ENCODE measurements at places on chromosomes 2 and 18.
A peak's percentile ranks its signal among the peaks of the same experiment; 100 is the strongest.

DNA sequence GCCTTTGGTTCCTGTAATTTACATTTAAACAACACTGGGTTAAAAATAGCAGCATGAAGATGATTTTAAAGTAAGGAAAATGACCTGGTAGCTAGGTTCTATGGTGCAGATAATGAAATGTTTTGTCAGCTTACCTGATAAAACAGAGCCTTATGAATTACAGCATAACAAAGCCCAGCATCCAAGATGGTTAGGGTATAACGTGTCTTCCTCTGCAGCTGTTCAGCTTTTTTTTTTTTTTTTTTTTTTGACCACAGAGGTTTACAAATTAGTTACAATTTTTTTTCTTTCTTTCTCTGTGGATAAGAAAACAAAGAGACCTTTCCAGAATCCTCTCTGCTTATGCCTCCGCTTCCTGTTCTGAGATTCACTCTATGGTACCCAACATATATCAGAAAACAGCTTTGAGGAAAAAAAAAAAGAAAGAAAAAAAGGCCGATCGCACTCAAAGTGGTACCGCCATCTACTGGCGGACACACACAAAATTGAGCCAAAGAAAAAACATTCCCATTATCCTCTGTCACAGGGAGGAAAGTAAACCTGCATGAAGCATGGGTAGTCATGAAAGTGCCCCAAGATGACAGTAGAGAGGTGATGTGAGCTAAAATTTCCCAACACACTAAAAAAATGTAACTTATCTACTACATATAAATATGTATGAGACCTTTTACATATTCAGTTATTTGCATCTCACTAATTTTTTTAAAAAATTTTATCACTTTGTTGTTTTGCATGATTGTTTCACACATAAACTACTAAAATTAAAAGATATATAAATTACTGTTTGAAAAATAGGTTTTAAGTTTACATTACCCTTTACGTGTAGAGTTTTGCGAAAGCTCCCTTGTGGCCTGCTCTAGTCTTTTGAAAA, at the start of gene SCN3A:
Gene SCN3A (minus strand): TSS at position 362 of the 871 bp plus-strand sequence. CDS start 27,656 bp downstream, outside the sequence.
- DNase-seq: no peak

- DNase-seq: no peak
Measured at GRCh38 chr2:36500072-36500471, 97.9 kb downstream of the FEZ2 start.

GRCh38 chr2:182482511-182482910, 55.7 kb upstream of the PDE1A start:
- no peak for DNase-seq

GRCh38 chr2:158755310-158756087, 39.6 kb upstream of the DAPL1 start:
- DNase-seq: no peak

GRCh38 chr2:237156031-237156856, 70.6 kb downstream of the COPS8 start:
- peak; percentile 63 for DNase-seq

- no peak for DNase-seq
Measured at GRCh38 chr2:235642446-235643098, 148.7 kb downstream of the AGAP1 start.

- DNase-seq: no peak
Measured at GRCh38 chr18:38933910-38934510, 1368.4 kb upstream of the CELF4 start.

GRCh38 chr18:35466815-35467623, 30.7 kb downstream of the INO80C start:
- DNase-seq: no peak

- no peak for DNase-seq
Measured at GRCh38 chr2:181140928-181141327, 160.5 kb downstream of the UBE2E3 start.

GRCh38 chr2:168323529-168324021, 76.2 kb upstream of the STK39 start:
- no peak for DNase-seq
